ENCODE measurements at places on chromosomes 4 and X.

- DNase-seq: no peak
Observed at GRCh38 chr4:94831607-94832006, 73.9 kb downstream of the BMPR1B start.

GRCh38 chrX:10828640-10829039 is 208.3 kb upstream of the MID1 start:
- no peak for DNase-seq

DNA sequence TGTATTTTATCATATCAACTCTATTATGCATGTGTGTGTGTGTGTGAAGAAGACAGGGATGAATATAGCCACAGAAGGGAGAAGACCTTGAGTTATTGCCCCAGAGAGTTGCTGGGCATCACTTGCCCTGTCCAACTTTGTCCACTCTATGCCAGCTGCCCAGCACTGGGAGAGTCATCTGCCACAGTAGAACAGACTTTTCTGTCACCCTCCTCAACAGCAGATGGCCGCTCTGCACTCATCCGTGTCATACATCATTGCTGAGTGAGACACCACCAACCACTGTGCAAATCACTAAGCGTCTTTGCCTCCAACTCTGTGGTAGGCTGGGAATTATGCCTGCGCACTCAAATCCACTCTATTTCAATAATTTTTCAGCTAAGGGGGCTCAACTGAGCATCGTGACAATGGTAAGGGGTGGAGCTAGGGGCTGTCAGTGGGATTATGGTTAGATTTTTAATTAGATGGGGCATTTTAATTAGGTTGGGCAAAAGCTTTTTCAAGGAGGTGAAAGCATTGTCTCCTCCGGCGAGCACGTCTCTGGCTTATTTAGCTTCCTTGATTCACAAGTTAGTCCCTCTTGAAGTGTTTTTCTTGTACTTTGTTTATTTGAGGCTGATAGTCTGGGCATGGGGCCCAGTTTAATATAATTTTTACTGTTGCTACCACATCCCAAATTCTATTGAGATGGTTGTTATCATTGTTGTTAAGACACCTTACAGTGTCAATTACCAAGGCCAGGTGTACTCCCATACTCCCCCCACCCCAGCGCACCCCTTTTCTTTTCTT is 100.1 kb upstream of the KLF3 start:
- DNase-seq: no peak

DNA sequence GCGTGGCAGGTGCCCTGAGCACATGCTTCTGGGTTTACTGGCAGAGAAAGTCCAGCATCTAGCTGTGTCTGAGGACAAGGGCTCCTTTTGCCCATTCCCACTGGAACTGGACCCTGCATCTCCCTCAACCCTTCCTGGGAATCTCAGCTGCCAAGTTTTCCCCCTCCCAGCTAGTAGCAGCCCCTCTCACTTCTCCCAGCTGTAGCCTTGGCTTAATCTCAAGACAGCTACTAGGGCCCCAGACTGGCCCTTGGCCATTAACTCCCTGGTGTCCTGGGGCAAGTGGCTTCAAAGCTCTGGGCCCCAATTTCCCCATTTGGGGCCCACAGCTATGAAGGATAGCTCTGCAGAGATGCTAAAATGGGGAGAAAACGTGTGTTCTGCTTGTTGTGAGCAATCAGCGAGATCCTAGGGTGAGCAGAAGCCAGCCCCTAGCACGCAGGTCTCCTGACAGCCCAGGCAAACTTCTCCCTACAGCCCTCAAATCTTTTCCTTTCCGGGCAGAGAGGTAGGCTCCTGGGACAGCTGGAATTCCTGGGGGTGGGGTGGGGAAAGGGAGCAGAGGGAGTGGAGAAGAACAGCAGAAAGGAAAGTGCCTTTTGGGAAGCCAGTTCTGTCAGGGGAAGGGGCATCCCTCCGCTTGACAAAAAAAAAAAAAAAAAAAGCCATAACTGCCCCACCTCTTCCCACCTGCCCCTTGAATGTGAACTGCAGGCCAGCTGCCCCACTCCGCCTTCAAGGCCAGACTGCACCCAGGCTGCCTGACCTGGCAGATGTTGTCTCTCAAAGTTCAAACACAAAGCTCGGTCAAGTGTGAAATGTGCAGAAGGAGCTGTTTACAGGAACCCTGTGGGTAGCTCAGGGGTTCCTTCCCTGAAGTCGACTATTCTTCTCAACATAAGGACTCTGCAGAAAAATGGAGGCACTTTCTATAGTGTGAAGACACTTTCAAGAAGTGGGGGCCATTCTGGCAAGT is 16.6 kb downstream of the FGD1 start:
- DNase-seq: no peak

DNA sequence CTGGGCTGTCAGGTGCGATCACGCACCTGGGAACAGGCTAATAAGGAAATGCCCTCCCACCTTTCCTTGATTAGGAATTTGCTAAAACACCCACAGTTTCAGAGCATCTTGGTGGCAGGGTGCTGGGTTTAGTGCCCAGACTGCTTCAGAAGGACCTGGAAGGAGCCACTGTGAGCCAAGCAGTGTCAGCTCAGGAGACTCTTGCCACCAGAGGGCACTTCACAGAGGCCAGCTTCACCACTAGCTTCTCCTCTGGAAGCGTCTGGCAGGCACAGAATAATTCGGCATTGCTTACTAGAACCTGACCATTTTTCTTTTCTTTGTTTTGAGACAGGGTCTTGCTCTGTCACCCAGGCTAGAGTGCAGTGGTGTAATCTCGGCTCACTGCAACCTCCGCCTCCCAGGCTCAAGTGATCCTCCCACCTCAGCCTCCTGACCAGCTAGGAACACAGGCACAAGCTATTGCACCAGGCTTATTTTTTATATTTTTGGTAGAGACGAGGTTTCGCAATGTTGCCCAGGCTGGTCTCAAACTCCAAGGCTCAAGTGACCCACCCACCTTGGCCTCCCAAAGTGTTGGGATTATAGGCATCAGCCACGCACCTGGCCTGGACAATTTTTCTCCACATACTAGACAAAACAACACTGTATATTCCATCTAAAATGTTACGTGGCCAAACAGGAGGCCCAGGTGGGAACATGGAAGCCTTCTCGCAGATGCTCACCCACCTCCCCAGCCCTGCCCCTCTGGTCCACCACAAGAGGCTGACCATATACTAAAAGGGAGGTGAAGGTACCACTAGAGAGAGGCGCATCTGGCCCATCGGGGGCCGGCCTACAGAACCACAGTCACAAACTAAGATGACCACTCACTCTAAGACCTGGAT is 14.1 kb downstream of the NOP14 start:
- no peak for DNase-seq

- DNase-seq: peak; percentile 54
Observed at GRCh38 chr4:40264995-40265909, 68.4 kb downstream of the RHOH start.

- no peak for DNase-seq
Observed at GRCh38 chrX:65241059-65241721, 264.9 kb upstream of the ZC4H2 start.

DNA sequence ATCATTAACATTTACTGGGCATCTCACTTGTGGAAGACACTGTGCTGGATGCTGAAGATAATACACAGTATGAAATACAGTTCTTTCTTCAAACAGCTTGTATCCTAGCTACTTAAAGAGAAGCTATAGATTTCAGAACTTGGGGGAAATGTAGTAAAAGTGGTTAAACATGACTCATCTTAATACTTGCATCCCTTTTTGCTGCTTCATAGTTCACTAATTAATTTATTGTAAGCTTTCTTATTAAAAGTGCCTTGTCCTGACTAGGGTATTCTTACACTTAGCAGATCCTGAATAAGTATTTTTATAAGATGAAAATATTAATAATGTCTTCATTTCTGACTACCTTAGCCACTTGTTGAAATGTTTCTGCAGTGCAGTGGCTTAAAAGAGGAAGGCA is 132.8 kb upstream of the STIM2 start:
- no peak for DNase-seq

- no peak for DNase-seq
Observed at GRCh38 chr4:14047840-14048239, 420.3 kb upstream of the BOD1L1 start.

- DNase-seq: no peak
Observed at GRCh38 chrX:133959972-133960371, 25.4 kb downstream of the GPC3 start.

DNA sequence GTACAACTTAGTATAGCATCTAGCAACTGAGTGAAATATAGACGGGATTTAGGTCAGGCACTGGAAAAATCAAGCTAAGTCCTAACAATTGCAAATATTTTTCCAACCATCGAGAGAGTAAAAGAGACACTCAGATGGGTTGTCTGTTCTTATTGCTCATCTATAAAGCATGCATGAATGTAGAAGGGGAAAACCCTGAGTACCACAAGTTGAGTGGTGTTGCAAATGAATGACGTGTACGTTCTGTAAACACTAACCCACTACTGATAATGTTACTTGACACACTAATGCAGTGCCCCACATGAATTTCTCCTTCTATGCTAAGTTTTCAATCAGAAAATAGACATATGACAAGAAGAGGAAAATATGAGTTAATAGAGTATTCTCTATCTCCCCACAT is 211.2 kb downstream of the COX18 start:
- DNase-seq: no peak

DNA sequence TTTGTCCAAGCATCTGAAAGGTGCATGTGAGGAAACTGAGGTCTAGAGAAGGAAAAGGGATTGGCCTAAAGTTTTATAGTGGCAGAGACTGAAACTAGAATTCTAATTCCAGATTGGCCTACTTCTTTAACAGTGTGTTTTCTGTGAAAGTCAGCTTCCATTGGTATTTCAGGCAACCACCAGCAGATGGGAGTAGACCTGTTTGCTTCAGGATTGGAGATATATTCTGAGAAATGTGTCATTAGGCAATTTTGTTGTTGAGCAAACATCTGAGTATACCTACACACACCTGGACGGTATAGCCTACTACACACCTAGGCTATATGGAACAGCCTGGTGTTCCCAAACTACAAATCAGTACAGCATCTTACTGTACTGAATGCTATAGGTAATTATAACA is 207.3 kb upstream of the RADX start:
- no peak for DNase-seq

DNA sequence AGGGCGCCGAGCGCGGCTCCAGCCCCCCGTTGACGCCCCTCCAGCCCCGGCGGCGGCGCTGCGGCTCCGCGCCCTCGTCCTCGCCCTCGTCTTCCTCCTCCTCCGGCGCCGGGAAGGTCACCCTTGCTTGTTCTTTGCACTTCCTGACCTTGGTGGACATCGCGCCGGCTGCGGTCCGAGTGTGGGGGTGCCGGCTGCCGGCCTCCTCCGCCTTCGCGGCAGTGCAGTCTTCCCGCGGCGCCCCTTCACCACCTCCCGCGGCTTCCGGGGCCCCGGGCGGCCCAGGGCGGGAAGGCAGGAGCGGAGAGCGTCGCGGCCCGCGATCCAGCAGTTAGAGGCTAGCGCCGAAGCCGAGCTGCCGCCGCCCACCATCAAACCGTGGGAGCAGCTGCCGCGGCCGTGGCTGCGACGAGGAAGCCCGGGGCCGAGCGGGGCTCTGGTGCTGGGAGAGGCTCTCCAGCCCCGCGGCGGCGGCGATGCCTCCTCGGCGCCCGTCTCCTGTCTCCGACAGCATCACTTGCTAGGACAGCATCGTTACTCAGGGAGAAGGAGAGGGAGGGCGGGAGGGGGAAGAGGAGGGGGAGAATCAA is at the start of gene TRPC3:
Gene TRPC3 (minus strand): TSS at position 540 of the 590 bp plus-strand sequence. CDS start 380 bp downstream, at position 160.
- DNase-seq: no peak

DNA sequence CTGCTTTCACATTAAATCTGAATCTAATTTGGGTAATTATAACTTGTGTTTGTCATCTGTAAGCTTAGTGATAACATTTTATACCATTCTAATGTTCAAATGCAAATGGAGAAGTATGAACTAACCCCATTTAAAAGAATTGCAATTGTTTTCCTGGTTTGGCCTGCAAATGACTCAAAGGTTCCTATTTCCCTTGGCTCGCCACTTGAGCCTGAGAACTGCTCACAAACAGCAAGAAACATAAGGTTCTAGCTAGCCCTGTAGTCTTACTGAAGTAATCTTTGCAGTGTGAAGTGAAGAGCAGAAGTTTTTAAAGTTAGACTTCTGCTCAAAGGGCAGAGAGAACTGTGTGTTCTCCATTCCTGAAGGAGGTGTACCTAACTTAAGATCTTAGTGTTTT is 27.2 kb downstream of the UPRT start:
- DNase-seq: no peak

DNA sequence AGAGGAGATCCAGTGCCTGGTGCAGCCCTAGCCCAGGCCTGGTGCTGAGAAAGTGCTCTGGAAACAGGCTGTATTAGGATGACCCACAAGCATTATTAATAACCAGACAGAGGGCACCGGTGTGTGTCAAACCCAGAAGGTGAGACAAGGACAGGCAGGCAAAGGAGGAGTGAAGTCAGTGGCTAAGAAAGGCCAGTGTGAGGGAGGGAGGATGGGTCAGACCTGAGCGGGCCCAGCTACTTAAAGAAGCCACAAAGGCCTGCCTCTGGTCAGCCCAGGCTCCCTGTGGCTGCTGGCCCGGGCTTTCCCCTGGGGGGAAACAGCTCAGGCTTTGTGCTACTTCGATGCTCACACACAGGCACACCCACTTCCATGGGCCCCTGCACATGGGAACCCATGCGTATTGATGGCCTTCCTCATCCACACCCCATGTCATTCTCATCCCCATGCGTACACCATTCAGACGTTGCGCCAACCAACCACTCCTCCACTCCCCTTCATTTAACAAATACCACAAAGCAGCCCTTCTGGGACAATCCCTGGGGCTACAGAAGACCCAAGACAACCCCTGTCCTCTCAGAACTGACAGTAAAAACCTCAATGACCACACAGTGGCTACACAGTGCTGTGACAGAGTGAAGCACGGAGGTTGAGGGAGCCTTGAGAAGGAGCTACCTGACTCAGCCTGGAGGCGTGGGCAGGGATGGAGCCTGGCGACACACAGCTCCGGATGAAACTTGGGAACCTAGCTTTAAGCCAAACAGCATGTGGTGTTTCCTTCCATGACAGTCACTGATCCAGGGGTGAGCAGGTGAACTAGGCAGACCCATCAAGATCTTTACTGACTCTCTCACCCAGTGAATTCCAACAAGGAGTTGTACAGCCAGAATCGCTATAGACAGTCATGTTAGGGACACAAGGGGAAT is 24.9 kb upstream of the MTM1 start:
- no peak for DNase-seq

DNA sequence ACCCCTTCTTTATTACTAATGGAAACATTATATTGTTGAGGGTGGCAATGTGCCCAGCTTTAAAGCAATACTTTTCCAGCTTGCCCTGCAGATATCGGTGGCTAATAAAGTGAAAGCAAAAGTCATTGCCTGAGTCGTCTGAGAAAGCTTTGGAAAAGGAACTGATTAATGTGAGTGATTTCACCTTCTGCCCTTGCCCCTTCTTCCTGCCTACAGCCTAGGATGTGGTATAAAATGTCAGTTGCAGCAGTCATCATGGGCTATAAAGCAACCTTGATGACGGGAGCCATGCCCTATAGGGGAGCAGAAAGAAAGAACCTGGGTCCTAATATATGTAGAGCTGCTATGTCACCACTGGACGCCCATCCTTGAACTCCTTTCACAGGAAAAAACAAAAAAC is 132.4 kb upstream of the USP9X start:
- DNase-seq: no peak

GRCh38 chrX:105975382-105975781 is 63.1 kb downstream of the SERPINA7 start:
- DNase-seq: no peak

All from NCI-H1417 treated with DMSO at 0.1 percent for 48 hours (cell line).